Stomach (tissue), 19 donors: ENCODE measurements at places on chromosomes 6 and 20. TPM values are rescaled to one million over a fixed set of nuclear protein-coding genes. Genes with fewer than 3 reads are reported as not detected.

GRCh38 chr6:43871284-43871683 lies 101.3 kb downstream of the VEGFA start:
- no peak for DNase-seq

DNA sequence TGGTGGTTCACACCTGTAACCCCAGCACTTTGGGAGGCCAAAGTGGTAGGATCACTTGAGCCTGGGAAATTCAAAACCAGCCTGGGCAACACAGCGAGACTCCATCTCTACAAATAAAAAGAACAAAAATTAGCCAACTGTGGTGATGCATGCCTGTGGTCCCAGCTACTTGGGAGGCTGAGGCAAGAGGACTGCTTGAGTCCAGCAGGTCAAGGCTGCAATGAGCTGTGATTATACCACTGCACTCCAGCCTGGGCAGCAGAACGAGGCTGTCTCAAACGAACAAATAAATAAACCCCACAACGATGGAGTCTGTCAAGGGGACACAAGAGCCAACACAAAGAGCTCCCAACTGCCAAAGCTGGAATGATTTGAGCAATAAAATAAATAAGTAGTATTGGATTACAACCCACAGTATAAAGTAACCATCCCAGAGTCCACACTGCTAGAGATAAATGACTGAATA lies 13.5 kb downstream of the ZMYND8 start:
- DNase-seq, result no peak

Gene FHL5
- polyA plus RNA-seq, result 3.3 TPM

GRCh38 chr6:165325609-165326008 lies 16.2 kb upstream of the C6orf118 start:
- no peak for DNase-seq

DNA sequence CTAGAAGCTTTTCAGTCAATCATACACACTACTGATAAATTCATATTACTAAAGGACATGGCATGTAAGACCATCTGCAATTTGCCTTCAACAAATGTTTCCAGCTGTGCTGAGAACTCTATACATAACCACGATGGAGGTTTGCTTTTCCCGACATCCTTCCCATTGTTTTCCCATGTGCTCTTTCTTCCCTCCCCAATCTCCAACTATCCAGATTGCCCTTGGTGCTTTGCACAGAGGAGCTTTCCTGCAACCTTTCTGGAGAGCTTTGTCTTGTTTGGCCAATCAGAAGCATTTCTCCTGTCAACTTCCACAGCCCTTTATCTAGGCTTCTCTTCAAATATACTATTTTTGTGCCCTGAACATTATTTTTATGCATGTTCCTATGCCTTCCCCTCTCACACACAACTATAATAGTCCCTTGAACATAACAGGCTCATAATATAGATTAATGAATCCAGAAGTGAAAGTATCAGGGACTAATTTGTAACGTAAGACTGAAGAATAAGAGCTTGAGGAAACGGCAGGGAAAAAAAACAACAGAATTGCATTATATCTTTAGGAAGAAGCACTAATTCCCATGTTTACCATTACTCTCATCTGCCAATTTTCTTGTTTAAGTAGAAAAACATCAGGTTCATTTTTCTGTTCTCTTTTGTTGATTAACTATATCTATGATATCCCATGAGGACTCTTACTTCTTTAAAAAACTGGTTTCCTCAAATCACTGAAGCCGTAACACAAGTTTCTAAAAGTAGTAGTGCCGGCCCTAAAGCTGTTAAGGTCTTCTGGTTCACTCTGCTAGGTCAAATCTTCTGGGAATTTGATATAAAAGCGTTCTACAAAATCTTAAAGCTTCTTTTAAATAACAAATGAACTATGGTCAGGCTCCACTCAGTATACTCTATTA lies 20.1 kb downstream of the SMLR1 start:
- DNase-seq, result peak; percentile 20

- no peak for DNase-seq
These were observed 255.6 kb downstream of the KHDC1L start for GRCh38 chr6:72969666-72970065.

Gene CGAS
- 2.1 TPM for polyA plus RNA-seq

DNA sequence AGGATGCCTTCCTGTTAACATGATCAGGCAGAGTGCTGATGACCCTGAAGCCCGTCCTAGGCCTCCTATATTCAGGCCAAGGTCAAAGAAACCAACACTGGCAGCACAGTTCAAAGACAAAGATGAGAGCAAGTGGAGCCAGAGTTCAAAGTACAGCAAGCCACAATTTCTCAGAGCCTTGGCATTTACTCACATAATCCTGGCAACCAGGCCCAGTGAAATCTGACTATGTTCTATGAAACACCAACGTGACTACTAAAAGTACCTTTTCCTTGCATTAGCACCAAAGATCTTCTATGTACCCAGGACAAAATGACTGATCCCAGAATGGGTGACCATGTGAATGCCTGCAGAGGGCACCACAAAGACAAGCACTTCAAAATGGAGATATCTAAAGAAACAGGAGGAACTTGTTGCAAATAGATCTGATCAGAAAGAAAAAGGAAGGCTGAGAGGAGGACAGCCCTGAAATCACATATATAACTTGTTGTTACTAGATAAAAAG lies 3.9 kb downstream of the NFS1 start:
- DNase-seq, result no peak

- DNase-seq, result no peak
These were observed 93.3 kb upstream of the SULF2 start for GRCh38 chr20:47878601-47879027.

Gene ETV7
- 7.9 TPM for polyA plus RNA-seq

Gene HCK
- polyA plus RNA-seq, result 10.4 TPM

GRCh38 chr6:134182528-134182927 lies 130.1 kb upstream of the SLC2A12 start:
- no peak for DNase-seq

Gene BPIFB1
- 22.7 TPM for polyA plus RNA-seq

Gene CCN5
- 3.4 TPM for polyA plus RNA-seq

DNA sequence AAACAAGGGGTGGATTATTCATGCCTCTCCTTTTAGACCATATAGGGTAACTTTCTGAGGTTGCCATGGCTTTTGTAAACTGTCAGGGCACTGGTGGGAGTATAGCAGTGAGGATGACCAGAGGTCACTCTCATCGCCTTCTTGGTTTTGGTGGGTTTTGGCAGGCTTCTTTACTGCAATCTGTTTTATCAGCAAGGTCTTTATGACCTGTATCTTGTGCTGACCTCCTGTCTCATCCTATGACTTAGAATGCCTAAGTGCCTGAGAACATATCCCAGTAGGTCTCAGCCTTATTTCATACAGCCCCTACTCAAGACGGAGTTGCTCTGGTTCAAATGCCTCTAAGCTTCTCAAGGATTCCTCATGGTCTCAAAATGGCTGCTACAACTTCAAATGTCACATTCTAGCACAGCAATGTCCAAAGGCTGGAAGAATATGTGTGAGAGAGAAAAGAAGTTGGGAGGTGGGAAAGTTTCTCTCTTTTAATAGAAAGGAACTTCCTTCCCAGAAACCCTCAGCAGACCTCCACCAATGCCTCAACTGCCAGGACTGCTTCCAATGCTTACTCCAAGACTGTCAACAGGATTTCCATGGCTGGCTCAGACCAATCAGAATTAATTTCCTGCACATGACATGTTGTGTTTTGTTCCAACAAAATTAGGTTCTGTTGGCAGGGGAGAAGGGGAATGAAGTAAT lies 46.6 kb upstream of the SLC9A8 start:
- no peak for DNase-seq

DNA sequence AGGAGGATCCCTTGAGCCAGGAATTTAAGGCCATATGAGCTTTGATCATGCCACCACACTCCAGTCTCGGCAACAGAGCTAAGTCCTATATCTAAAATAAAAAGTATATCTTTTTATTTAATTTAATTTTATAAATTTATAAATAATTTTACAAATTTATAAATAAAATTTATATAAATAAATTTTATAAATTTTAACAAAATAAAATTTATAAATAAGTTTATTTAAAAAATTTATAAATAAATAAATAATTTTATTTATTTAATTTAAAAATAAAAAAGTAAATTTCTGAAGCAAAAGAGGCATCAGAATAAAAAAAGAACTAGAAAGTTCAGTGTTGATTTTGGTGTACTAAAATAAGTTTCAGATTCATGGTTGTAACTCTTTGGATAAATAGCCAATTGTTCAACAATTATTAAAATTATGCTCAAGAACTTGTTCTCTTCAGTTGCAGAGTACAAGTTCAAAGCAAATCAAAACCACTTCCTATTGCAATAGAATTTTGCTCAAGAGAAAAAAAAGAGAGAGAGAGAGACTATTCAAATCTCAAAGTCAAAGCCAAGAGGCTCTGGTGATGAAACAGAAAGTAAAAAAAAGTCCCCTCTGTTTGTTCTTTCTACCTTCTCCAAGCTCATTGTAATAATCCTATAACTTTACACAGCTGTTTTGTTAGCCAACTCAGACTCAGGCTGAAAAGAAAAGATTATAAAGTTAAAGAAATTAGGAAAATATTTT lies 547.5 kb upstream of the ADGRB3 start:
- DNase-seq, result peak; percentile 3

Gene BTN2A1
- 14.2 TPM for polyA plus RNA-seq

DNA sequence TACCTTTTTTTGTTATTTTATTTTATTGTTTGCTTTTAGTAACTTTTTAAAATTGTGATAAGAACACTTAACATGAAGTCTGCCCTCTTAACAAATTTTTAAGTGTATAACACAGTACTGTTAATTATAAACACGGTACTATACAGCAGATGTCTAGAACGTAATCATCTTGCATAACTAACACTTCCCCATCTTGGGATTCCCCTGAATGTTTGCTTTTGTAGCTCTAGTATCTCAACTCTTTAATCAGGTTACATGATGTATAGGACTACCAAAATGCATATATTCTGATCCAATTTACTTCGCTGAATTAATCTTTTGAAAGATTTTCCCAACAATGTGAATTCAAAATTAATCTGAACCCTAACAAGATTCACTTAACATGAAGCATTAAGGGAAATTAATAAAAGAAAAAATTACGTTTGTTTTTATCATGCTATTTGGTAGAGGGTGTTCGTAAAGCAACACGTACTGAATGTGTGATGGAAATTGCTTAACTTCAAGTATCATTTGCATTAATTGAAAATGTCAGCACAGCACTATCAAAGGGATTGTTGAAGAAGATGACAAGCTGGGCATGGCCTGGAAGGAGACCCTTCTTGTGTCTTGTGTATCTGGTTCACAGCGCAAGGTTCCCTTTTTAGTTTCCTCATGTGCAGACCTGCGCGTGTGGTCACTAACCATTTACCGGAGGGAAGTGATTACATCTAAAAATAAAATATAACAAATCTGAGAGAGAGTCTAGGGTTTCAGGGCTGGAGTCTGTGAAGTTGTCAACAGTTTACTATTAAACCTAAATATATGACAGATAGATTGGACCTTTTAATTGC lies 15.2 kb downstream of the COL19A1 start:
- no peak for DNase-seq

Gene CEP85L
- 2.1 TPM for polyA plus RNA-seq

GRCh38 chr6:18931086-18931485 lies 543.9 kb downstream of the RNF144B start:
- no peak for DNase-seq

GRCh38 chr6:157187182-157188083 lies 135.9 kb downstream of the TMEM242 start:
- peak; percentile 62 for DNase-seq
